ENCODE measurements at places on chromosomes 6 and 20.

- no peak for DNase-seq
Observed at GRCh38 chr6:167098825-167099225, 24.1 kb upstream of the CCR6 start.

GRCh38 chr6:40996591-40997233, 42.3 kb downstream of the UNC5CL start:
- no peak for DNase-seq

- DNase-seq, result no peak
Observed at GRCh38 chr6:148814082-148814790, 67.4 kb downstream of the UST start.

- no peak for DNase-seq
Observed at GRCh38 chr6:119559586-119559985, 210.0 kb upstream of the MAN1A1 start.

DNA sequence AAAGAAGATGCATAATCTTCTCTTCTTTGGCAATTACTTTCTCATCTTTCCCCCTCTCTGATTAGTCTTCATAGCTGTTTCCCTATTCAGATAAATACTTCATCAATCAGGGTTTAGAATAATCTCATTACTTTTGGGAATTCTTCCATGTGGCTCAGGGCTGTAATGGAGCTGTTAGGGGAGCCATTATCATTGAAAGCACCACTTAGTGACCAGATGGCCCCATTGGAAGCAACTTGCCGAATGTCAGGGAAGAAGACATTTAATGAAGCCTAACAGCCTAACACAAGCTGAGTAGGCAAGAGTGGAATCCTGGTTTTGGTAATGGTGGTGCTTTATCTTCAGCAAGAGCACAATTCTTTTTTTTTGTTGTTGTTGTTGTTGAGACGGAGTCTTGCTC, 45.0 kb downstream of the TIAM2 start:
- DNase-seq, result no peak

GRCh38 chr6:17116117-17116440, 14.2 kb downstream of the STMND1 start:
- DNase-seq, result no peak

- DNase-seq, result no peak
Observed at GRCh38 chr20:43787937-43788336, 61.1 kb upstream of the GTSF1L start.

DNA sequence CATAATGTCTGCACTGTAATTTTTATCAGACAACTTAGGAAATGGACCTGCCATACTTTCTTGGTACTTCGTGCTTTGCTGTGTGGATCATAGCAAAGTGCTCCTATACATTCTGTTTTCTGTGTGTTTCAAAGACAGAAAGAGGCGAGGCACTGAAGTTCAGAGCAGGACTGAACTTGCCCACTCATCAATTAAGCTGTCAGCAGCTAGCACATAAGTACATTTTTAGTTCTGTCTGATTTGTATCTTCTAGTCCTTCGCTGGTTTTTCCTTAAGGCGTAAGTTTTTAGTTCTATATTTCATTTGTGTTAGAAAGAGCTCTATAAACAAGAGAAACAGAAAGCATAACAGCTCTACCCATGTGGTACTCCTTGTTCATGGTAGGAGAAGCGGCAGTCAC, 42.1 kb downstream of the MAP3K4 start:
- DNase-seq, result no peak

- DNase-seq, result no peak
Observed at GRCh38 chr20:46741924-46742668, 32.6 kb downstream of the SLC2A10 start.

GRCh38 chr6:39804466-39805065, 12.4 kb downstream of the DAAM2 start:
- no peak for DNase-seq

GRCh38 chr20:9071976-9072726, 3.3 kb downstream of the PLCB4 start:
- no peak for DNase-seq

- DNase-seq, result no peak
Observed at GRCh38 chr6:3885262-3886036, 36.3 kb downstream of the FAM50B start.

DNA sequence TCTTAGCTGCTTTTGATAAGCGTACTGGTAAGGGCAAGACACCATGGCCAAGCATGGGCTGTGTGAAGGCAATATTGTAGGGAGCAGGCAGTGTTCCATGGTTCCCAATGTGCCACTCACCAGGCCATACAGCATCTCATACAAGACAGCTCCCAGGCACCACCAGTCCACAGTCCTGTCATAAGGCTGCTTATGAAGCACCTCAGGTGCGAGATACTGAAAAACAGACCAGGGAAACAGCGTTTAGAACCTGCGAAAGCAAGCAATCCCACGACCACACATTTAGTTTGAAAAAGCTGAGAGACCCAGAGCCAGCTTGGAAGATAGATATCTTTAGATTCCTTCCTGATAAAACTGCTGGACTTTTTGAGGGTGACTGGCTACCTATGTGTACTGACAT, 119.1 kb upstream of the SLC2A12 start:
- DNase-seq, result no peak

GRCh38 chr6:54981647-54982046, 135.1 kb downstream of the FAM83B start:
- DNase-seq, result no peak

DNA sequence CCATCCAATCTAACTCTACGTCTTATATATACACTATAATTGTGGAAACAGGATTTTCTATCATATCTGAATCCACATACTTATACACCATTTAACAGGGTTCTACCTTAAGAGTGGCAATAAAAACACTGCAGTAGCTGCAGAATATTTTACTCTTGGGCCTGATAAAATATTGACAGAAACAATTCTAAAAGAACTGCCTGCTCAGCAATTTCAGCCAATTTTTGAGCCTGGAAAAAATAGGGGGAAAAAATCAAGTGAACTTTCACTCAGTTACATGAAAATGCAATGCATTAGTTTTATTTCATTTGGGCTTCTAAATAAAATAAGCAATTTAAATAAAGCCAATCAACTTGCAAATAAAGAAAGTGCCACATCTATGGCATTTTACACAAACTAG, 246.5 kb upstream of the RUNX2 start:
- DNase-seq, result no peak

DNA sequence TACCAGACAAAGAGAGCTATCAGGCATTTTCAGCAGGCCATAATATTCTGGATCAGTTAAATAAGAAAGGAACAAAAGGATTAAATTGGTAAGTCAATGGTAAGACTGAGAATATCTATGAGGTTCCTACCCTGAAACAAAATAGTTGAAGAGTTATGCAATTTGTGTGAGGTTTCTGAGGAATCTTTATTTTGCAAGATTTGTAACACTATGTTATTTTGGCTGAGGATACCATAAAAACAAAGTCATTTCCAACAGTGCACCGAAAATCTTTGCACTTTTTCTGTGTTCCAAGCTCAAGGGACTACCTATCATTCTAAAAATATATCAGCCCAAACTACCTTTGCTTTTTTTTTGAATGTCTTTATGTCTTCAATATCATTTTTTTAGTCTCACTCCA, 383.3 kb upstream of the CITED2 start:
- no peak for DNase-seq

DNA sequence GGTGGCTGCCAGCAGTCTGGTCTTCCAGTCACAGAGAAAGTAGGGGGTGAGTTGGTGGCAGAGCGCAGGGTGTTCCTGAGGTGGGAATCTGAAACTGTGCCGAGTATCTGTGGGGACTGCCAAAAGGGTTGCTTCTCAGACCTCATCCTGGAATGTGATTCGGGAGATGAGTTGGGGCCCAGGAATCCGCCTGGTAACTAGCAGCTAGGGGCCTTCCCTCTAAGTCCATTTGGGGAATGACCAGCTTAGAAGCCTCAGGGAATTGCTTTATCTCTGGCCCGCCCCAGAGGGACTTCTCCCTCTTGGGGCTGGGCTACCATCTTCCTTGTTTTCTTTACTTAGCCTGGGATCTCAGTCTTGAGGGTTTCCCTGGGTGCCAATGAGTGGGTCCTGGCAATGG, 49.6 kb downstream of the MOCS1 start:
- DNase-seq, result no peak

GRCh38 chr20:63402181-63402859, 41.2 kb upstream of the CHRNA4 start:
- no peak for DNase-seq

DNA sequence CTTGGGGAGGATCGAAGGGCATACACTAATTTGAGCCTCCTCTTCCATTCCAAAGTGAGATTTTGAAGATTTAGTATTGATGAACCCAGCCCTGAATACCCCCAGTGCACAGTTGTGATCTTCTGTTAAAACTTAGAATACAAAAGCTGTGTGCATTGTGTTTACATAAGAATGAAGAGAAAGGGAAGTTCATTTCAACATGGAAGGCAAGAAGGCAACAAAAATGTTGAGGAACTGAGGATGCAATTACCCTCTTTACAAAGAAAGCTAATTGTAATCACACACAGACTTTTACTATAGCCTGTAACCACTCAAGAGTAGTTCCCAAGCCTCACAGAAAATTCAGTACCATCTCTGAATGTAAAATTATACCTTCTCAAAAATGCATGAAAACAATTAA, 49.3 kb downstream of the GFOD1 start:
- no peak for DNase-seq

DNA sequence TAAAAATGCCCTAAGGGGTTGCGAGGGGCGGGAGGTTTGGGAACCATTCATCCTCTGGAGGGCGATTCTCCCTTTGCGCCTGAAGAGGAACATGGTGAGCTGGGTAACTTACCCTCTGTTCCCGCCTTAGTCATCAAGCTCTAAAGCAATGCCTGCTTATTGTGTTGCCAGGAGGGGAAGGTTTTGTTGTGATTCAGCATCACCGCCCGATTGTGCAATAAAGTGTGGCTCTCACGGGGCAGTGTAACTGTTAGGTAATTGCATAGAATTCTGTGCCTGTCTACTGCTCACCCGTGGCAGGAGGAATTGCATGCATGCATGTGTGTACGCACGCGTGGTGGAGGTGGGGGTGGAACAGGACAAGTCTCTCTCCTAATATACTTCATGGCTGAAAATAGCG, 95.5 kb upstream of the AGPAT4 start:
- DNase-seq, result no peak

All from stimulated activated CD8-positive, alpha-beta memory T cell treated with anti-CD3 and anti-CD28 coated beads, Interleukin-2, amount 100 ng/mL, for 1 hour (primary cell).